ENCODE measurements at places on chromosomes 3 and 15. TPM values are rescaled to one million over a fixed set of nuclear protein-coding genes. Genes with fewer than 3 reads are reported as not detected.

Gene CD86
- total RNA-seq: 0.12 TPM

- H3K27ac ChIP-seq: no peak overlapping the region
- no peak for DNase-seq
- H3K27me3 ChIP-seq: peaks cover 4% of the 10 kb centered on the region
- H3K4me1 ChIP-seq: peaks cover 2% of the 10 kb centered on the region
- H3K36me3 ChIP-seq: no peaks in the 10 kb centered on the region
- H3K4me3 ChIP-seq: no peak overlapping the region
These were observed 296.6 kb upstream of the LMCD1 start for GRCh38 chr3:8204853-8205650.

DNA sequence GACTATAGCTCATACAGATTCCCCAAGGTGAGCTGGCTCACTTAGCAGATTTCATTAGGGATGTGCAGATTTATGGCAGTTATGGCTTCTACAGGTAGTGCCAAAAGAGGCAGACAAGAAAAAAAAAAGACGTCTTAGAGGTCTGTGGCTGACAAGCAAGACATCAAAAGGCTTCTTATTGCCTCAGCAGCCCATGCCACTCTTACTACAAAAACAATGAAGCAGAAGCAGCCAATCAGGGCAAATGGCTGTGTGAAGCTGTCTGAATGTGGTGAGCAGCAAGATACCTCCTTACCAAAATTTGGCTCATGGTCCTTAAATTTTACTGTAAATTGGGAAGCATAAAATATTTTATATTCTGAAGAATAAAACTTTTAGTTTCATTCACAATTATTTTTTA, 557.5 kb upstream of the GOLIM4 start:
- no peak overlapping the region for H3K4me3 ChIP-seq
- DNase-seq: no peak
- H3K36me3 ChIP-seq: no peaks in the 10 kb centered on the region
- H3K27me3 ChIP-seq: no peaks in the 10 kb centered on the region

DNA sequence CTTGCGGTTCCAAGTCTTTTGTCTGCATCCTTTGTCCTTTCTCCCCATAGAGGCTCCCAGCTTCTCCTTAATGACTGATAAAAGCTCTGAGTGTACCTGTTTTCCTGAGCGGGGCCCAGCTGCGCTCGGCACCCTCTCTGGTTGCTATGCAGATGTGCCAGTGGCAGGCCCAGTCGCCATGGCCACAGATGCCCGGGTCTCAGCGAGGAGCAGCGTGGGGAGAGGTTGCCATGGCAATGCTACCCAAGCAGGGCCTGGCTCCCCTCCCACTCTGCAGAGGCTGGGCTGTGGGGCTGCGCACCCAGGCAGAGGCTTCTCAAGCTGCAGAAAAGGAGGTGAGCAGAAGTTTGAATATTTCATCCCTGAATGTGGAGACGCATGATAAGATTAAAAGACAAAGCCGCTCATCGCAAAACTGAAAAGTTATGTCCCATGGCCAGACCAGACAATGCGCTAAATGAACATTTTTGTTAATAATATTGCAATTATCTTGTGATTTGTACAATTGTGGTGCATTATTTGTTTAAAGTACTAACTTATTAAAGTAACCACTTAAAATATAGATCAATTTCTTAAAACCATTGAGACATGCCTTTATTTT, 66.1 kb downstream of the TPRA1 start:
- H3K27me3 ChIP-seq: peaks cover 32% of the 10 kb centered on the region
- DNase-seq: no peak
- H3K4me1 ChIP-seq: no peaks in the 10 kb centered on the region
- H3K27ac ChIP-seq: no peak overlapping the region
- no peaks in the 10 kb centered on the region for H3K36me3 ChIP-seq

- H3K4me1 ChIP-seq: peaks cover 2% of the 10 kb centered on the region
- no peak overlapping the region for H3K27ac ChIP-seq
- no peaks in the 10 kb centered on the region for H3K27me3 ChIP-seq
These were observed 232.0 kb downstream of the RAP2B start for GRCh38 chr3:153394017-153394416.

DNA sequence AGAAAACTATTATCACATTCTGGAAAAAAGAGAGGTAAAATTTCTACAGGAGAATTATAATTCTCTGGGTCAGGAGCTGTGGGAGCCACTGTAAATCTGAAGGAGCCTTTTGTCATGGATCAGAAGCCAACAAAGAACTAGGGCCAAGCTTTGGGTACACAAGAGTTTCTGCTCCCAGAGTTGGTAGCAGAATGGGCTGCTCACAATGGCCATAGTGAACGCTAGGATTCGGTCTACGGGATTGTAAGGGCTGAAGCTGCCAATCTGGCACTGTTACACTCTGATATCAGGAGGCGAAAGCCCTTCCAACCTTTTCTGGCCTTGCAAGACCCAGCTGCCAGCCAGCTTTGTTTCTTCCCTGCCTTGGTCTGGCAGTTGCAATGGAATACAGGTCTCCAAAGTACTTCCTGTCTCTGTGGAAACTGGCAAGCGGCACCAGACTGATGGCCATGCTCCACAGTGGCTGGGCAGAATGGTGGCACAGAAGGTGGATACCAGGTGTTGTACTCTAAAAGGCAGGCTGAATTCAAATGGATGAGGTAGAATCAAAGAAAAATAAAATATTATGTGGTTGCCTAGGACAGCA, 831.7 kb downstream of the CADM2 start:
- no peak for DNase-seq
- no peaks in the 10 kb centered on the region for H3K27me3 ChIP-seq
- no peak overlapping the region for H3K4me3 ChIP-seq
- H3K36me3 ChIP-seq: no peaks in the 10 kb centered on the region

GRCh38 chr3:47370887-47371697, 9.7 kb upstream of the PTPN23 start:
- H3K36me3 ChIP-seq: no peaks in the 10 kb centered on the region
- DNase-seq: peak; percentile 32
- no peaks in the 10 kb centered on the region for H3K4me1 ChIP-seq

DNA sequence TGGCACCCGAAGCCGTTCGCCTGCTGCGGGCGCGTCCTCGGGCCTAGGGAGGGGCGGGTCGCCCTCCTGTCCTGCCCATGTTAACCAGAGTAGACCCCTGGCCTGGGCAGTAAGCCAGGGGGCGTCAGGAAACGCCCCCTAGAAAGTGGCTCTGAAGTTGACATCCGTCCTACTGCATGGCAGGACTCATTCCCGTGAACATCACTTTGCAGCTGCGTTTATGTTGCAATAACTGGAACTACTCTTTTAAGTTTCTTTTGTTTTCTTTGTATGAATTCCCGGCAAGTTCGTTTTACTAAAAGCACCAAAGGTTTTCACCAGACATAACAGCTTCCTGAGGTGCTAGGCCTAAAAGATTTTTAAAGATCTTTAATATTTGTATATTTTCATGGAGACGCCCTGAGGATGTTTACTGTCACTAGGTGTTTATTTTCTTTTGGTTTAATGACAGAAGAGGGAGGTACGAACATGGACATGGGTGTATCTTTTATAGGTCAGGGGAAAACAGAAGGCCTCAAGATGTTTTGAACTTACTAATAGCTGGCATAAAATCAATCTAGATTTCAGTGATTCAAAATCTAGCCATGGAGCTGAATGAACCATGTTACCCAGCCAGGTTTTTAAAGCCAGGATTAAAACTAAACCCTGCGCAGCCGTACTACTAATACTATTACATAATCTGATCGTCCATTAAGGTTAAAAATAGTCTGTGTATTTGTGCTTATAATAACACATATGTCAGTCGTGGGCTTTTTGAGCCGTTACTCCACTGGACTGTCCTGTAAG, 1.0 kb downstream of the C15orf61 start:
- H3K27me3 ChIP-seq: no peaks in the 10 kb centered on the region
- H3K4me1 ChIP-seq: peaks cover 21% of the 10 kb centered on the region
- peaks cover 6% of the 10 kb centered on the region for H3K36me3 ChIP-seq

Gene SAMMSON
- total RNA-seq: not detected

Gene IGSF10
- not detected for total RNA-seq

GRCh38 chr3:58417075-58417474, 16.6 kb downstream of the PDHB start:
- H3K27me3 ChIP-seq: no peaks in the 10 kb centered on the region
- peaks cover 6% of the 10 kb centered on the region for H3K36me3 ChIP-seq
- no peak overlapping the region for H3K4me3 ChIP-seq
- H3K4me1 ChIP-seq: peaks cover 4% of the 10 kb centered on the region

Gene REC114
- total RNA-seq: not detected

DNA sequence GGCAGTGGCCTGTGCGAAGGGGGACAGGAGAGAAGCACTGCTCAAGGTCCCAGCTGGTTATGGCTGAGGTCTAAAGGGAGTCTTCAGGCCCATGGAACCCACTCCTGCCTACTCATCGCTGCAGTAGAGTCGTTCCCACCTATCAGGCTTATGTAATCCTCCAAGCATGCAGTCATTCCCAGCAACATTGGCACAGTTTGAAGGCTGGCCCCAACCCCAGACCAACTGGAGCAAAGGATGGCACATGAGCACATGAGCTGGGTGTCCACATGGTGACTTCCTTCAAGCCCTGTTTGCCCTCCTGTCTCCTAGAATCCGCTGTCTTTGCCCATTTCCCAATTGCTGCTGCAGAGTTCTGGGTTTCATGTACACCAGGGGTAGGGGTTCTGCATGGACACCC, 60.5 kb upstream of the FGD5 start:
- no peak for DNase-seq
- H3K4me1 ChIP-seq: peaks cover 4% of the 10 kb centered on the region
- no peaks in the 10 kb centered on the region for H3K36me3 ChIP-seq

Gene NPHP3
- total RNA-seq: 7.3 TPM
